ENCODE measurements at places on chromosomes 11 and 22.

GRCh38 chr11:25970726-25971508, 361.0 kb upstream of the ANO3 start:
- no peak for DNase-seq

GRCh38 chr11:47005441-47005840, 68.9 kb downstream of the CSTPP1 start:
- no peak for DNase-seq

GRCh38 chr11:3970108-3970507, 114.6 kb downstream of the STIM1 start:
- DNase-seq, result no peak

- DNase-seq, result no peak
Measured at GRCh38 chr11:76337923-76338322, 43.0 kb downstream of the THAP12 start.

DNA sequence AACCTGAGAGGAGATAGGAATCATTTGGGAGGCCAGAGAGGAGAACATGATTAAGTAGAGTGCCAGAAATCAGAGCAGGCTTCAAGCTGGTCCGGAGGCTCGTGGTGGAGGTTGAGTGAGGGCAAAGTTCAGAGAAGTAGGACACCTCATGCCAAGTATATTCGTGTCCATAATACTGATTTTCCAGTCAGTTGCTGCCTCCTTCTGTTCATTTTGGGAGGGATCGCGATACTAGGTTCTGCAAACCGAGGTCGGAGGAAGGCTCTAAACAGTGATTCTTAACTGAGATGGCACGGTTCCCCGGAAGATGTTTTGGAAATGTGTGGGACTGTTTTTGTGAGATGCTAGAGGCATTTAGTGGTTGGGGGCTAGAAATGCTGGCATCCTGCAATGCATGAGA, 13.6 kb upstream of the CD3E start:
- no peak for DNase-seq

DNA sequence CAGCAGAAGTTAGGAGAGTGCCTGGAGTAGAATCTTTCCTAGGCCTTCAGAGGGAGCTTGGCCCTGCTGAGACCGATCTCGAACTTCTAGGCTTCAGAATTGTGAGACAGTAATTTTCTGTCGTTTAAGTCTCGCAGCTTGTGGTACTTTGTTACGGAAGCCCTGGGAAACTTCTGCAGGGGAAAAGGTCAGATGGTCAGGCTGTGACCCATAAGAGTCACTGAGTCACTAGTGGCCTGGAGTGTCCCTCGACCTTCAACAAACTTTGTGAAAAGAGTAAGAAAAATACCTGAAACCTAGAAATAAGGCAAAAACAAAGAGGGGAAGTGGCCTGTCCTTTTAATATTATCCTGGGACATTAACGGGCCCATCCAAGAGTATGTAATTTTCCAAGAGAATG, 34.6 kb downstream of the CSNK2A3 start:
- DNase-seq, result no peak

GRCh38 chr22:39503630-39504029, 1.5 kb downstream of the MIEF1 start:
- DNase-seq, result no peak
